ENCODE measurements at places on chromosomes 7 and 10. TPM values are rescaled to one million over a fixed set of nuclear protein-coding genes. Genes with fewer than 3 reads are reported as not detected.

GRCh38 chr7:36037121-36037662, 115.9 kb upstream of the EEPD1 start:
- no peak for DNase-seq

DNA sequence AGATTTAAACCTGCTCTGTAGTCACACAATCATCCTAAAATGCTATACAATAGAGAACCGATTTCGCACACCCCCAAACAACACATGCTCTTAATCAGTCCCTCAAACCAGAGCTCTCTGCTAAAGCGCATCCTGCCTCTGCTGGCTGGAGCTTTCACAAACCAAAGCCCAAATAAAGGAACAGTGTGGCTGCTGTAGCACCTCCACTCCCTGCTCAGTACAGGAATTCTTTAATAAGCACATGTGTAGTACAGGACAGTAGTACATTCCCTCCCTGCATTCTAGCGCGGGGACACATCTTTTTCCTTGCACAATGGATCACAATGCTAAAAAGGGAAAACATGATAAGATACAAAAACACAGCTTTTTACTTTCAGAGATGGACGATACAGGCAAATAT, 684.6 kb downstream of the MAGI2 start:
- peak; percentile 17 for DNase-seq

The SGCE gene
- 64.4 TPM for total RNA-seq

The PBLD gene
- 10.3 TPM for total RNA-seq

- DNase-seq = no peak
Observed at GRCh38 chr7:139242741-139243281, 11.8 kb downstream of the UBN2 start.

The EPHA1 gene
- 4.7 TPM for total RNA-seq

DNA sequence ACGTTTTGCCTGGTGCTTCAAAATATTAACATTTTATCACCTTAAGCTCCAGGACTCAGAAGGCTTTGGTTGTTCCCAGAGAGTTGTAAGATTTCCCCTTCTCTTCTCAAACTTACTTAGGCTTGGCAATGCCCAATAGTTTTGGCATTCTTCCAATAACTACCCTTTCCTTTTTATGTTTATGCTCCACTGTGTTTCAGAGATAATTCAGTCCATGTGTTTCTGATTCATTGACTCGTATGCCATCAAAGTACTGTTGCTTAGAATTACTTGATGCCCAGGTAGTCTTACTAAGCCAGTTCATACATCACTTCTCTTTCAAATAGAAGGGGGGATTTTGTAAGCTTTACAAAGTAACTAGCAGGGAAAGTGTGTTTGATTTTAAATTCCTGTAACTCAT, 66.6 kb downstream of the AGMO start:
- DNase-seq = no peak
